Transverse colon (tissue), 4 donors: ENCODE measurements at places on chromosomes 13 and 19. TPM values are rescaled to one million over a fixed set of nuclear protein-coding genes. Genes with fewer than 3 reads are reported as not detected.

DNA sequence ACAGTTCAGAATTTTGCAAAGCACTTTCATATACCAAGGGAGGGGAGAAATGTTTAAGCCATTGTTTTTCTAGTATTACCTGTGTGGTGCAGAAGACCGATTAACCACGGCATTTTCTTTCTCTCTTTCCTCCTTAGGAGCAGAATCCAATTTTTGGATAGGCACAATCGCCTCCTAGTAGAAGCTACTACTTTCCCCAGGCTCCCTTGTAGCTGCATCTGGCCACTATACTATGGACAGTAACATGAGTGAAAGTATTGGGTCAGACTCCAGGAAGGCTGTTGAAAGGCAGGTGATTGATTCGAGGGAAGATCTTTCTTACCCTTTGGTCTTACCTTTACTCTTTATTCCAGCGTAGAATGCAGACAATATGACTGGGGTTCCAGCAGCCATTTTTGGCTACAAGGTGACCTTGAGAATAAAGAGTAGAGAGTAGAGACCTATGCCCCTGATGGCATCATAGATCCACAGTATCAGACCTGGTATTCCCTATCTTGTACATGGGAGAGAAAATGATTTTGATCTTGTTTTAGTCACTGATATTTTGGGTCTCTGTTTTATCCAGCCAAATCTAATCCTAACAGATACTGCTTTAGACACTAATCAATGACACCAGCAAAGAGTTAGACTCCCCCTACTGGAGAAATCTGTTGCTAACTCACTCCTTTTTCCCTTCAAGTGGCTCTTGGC, 77.0 kb downstream of the LRRC63 start:
- no peak for DNase-seq

Gene ZNF763
- total RNA-seq = 8.2 TPM

DNA sequence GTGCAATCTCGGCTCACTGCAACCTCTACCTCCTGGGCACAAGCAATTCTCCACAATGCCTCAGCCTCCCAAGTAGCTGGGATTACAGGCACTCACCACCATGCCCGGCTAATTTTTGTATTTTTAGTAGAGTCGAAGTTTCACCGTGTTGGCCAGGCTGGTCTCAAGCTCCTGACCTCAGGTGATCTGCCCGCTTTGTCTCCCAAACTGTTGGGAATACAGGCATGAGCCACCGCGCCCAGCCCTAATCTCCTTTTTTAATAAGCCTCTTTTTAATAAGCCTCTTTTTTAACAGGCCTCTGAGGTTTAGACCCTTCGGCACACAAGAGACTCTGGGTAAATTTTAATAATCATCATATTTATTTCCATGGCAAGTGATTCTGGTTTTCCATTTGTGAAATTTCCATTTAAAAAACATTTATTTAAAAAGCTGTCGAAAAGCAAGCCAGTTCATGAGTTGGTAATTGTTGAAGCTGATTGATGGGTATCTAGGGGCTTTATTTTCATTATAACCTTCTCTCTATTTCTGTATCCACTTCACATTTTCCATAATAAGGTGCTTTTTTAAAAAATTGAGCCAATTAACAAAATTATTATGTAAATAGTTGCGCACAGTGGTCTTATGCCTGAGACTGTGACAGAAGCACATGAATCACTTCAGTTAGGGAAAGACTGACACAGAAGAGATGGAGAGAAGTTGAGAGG, 11.8 kb downstream of the POU2F2 start:
- DNase-seq = no peak

Gene SH2D3A
- total RNA-seq = 127 TPM

DNA sequence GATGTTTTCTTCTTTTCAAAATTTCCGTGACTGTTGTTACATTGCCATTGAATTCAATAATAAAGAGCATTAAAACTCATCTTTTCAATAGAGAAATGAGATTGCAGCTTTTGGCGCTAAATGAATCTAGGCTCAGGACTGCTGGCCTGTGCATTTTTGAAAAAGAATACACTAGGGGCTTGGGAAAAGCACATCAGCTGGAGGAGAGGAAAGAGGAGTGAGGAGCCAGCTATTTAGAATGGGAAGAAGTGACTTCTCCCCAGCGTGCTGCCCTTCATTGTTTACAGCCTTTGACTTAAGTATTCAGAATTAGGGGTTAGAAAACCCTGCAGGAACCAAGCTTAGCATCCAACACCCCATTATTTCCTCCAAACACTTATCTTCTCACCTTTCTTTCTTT, 43.3 kb downstream of the TNFSF11 start:
- no peak for DNase-seq

Gene FGF22
- not detected for total RNA-seq

- peak; percentile 24 for DNase-seq
Observed at GRCh38 chr19:33300009-33300893, 2.1 kb downstream of the CEBPA start.

DNA sequence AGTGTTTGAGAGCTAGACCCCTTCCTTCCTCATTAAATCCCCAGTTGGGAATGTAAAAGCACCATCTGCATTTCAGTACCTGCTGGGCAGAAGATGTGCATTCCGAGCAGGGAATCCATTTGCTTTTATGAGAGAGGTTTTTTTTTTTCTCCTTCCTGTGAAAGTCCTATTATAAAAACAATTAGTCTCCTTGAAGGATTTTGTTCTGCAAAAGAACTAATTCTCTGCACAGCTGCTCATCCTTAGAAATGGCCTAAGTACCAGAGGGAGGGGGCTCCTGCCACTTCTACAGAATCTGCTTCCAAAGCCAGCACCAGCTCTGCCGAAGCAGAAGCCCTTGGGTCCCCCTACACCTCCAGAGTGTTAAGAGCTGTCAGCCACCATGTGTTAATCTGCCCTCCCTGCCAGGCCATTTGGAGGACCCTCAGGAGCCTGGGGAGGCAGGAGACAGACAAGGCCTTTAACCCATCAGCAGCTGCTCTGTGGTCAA, 36.4 kb upstream of the SERPINE3 start:
- DNase-seq = no peak

DNA sequence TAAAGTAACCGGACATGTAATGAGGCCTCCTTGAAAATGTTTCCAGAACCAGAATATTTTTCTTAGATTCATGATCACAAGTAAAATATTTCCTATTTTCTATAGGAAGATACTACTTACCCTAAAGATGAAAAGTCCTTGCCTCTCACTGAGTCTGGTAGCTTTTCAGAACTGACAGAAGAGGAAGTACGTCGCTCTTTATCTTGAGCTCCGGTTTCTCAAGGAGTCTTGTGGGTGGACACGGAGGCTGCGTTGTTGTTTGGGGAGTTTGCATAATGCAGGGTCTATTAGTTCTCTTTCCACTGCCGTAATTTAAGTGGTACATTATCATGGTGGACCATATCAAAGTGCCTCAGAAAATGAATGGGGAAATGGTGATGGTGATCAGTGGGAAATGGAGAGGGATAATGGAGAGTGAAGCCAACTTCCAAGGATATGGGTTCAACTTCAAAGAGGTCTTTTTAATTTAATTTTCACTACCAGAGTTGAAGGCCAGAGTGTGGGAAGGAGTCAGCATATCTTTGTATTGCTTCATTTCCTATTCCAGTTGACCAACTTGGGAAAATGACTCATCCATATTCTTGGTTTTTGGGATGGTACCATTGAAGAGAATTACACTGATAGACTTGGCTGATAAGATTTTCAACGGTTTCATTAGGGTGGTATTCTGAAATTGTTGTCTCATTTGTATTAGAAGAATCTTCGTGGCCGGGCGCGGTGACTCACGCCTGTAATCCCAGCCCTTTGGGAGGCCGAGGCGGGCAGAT, 23.4 kb downstream of the MBD3L2B start:
- no peak for DNase-seq

DNA sequence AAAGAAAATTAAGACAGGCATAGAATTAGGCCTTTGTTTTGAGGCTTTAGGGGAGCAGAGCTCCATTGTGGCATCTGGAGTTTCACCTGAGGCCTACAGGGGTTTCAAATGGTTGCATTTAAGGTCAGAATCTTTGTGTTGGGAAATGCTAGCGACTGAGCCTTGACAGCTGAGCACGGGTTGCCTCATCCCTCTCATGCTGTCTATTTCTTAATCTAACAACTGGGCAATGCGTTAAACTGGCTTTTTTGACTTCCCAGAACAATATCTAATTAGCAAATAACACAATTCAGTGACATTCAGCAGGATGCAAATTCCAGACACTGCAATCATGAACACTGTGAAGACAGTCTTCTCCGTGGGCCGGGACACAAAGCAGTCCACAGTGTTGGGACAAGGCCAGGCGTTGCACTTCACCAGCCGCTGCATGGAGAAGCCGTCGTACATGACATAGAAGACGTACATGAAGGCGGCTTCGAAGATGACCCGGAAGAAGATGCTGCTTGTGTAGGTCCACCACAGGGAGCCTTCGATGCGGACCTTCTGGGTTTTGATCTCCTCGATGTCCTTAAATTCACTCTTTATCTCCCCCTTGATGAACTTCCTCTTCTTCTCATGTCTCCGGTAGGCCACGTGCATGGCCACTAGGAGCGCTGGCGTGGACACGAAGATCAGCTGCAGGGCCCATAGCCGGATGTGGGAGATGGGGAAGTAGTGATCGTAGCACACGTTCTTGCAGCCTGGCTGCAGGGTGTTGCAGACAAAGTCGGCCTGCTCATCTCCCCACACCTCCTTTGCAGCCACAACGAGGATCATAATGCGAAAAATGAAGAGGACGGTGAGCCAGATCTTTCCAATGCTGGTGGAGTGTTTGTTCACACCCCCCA, 3.8 kb downstream of the GJB2 start:
- peak; percentile 38 for DNase-seq

GRCh38 chr13:65378943-65379519, 1851.1 kb downstream of the PCDH9 start:
- DNase-seq = no peak

Gene CFAP97D2
- not detected for total RNA-seq

GRCh38 chr19:8097198-8097597, 44.6 kb downstream of the CCL25 start:
- DNase-seq = no peak

GRCh38 chr19:512547-513365, 5.5 kb downstream of the TPGS1 start:
- DNase-seq = no peak

DNA sequence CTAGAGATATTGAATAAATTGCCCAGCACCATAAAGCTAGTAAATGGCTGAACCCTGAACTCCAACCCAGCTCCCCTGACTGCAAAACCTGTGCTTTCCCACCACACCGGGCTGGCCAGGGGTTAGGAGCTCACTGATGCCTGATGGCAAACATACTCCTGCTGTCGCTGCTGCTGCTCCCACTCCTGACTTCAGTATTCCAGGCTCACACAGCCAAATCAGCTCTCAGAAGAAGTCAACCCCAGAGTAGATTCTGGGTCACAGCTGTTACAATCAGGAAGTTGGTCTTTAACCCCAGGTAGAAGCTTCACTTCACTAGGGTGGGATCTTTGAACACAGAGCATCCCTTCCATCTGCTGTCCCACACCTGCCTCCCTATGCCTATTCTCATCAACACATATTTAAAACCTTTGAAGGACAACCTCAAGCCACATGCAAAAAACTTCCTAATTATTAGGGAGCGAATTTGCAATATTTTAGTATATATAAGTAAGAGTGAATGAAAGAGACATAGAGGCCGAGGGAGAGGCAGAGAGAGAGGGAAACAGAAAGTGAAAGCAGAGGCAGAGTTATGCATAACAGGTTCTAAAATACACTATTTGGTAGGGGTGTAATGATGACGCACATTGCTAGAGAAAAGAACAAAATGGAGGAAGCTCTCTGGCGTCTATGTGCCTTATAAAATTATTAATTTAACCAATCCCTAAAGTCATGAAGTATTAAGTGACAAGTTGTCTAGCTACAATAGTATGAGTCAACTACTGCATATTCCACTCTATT, 99.4 kb upstream of the SERP2 start:
- DNase-seq = no peak

DNA sequence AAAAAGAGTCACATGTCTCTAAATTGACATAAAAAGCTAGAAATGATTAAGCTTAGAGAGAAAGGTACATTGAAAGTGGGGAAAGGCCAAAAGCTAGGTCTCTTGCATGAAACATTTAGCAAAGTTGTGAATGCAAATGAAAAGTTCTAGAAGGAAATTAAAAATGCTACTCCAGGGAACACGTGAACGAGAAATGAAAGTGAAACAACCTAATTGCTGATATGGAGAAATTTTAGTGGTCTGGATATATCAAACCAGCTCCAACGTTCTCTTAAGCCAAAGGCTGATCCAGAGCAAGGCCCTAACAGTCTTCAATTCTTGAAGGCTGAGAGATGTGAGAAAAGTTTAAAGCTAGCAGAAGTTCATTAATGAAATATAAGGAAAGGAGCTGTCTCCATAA, 419.8 kb downstream of the SLITRK6 start:
- no peak for DNase-seq

- DNase-seq = peak; percentile 57
Observed at GRCh38 chr13:48731957-48732569, 78.3 kb downstream of the CYSLTR2 start.

DNA sequence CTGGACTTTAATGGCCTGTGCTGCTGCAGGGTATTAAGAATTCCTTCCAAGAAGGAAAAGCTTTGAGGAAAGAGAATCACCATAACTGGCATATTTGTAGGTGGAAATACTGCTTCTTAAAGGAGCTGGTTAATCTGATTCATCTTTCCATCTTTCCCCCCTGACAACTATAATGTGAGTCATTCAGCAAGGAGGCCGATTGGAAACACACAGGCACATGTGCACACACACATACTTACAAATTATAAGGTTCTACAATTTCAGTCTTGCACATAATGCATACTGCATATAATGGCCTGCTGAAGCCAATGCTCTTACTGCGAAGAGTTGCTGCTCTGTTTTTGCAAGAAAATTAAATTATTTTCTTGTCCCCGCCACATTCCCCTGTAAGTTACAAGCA, 78.8 kb upstream of the TPP2 start:
- no peak for DNase-seq

GRCh38 chr13:22227895-22228294, 557.0 kb downstream of the FGF9 start:
- DNase-seq = no peak

DNA sequence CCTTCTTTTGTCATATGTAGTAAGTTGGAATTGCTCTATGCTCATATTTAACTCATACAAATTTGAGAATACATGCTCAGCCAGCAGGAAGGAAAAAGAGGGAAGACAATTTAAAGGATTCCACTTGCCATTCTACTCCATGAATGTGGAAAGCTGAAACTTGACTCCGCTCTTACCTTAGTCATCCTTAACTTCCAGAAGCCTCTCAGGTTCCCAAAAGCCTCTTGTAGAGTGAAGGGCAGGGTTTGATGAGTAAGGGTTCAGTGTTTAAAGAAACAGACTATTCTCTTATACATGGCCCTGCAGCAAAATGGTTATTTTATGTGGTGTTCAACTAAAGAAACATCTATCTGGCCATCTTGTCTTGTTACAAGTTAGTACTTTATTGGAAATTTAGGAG, 27.1 kb downstream of the FAM124A start:
- no peak for DNase-seq

Gene LRRC25
- total RNA-seq = 4.1 TPM

- no peak for DNase-seq
Observed at GRCh38 chr19:33953592-33953991, 156.9 kb downstream of the KCTD15 start.

GRCh38 chr19:54458648-54459281, 4.8 kb downstream of the LENG9 start:
- DNase-seq = no peak

Gene IGFL2
- total RNA-seq = not detected

Gene EDNRB
- total RNA-seq = 14.6 TPM
